ENCODE measurements at places on chromosomes 4 and X. TPM values are rescaled to one million over a fixed set of nuclear protein-coding genes. Genes with fewer than 3 reads are reported as not detected.
A peak's percentile ranks its signal among the peaks of the same experiment; 100 is the strongest.

GRCh38 chr4:37561196-37561802 is 124.9 kb downstream of the RELL1 start:
- no peaks in the 10 kb centered on the region for H3K36me3 ChIP-seq
- no peak for DNase-seq
- no peaks in the 10 kb centered on the region for H3K27me3 ChIP-seq
- no peak overlapping the region for H3K27ac ChIP-seq
- H3K4me1 ChIP-seq: no peaks in the 10 kb centered on the region
- no peak overlapping the region for H3K4me3 ChIP-seq

DNA sequence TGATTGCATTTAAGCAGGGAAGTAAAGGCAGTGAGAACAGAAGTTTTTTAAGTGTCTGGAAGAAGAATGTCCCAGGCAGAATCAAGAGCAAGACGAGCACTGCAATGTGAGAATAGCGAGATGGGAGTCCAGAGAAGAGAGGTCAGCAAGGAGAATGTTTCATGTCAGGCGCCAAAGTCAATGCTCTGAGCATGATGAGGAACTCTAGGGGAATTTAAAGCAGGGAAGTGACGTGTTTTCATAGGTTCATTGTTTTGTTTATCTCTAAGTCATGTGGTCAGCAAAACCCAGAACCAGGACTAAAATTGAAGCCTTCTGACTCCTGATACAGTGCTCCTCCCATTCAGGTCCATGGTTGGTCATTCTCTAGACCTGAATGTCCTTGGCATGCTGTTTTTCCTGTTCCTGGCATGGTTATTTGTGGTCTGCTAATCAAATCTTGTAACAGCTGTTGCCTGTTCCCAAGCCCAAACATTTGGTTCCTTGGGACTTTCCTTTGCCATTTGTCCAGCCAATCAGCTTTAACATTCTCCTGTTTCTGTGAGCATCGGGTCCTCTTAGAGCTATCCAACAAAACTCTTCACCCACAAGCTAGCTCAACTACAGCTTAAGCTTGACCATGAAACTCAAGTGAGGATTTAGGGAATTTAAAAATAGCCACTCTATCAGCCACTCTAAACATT is 37.7 kb downstream of the PTCHD1 start:
- H3K27ac ChIP-seq: no peak overlapping the region
- H3K4me3 ChIP-seq: no peak overlapping the region
- H3K4me1 ChIP-seq: no peaks in the 10 kb centered on the region
- H3K27me3 ChIP-seq: no peaks in the 10 kb centered on the region

The MPP1 gene
- total RNA-seq: 12.0 TPM

The USP51 gene
- total RNA-seq: 0.11 TPM

DNA sequence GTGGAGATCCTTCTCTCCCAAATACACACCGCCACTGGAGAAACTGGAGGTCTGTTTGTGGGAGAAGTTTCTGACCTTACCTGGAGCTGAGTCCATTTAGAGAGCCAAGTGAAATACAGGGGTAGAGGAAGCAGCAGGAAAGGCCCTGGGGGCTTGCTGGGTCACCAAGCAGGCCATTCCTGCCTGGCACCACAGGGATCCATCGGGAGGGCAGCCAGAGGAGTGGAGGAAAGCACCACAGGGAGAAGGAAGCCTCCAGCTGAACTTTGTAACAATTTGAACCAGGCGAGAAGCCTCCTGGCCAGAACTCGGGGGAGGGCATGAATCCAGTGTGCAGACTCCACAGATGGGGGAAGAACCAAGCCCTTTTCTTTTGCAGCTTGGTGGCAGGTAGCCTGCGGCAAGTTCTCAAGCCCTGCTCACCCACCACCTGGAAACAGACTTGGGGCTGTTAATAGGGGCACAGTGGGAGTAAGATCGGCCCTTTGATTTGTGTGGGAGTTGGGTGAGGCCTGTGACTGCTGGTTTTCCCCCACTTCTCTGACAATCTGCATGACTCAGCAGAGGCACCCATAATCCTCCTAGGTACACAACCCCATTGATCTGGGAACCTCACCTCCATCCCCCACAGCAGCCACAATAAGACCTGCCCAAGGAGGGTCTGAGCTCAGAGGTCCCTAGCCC is 94.6 kb downstream of the IRS4 start:
- H3K36me3 ChIP-seq: no peaks in the 10 kb centered on the region
- H3K4me3 ChIP-seq: no peak overlapping the region
- no peak overlapping the region for H3K27ac ChIP-seq
- H3K4me1 ChIP-seq: no peaks in the 10 kb centered on the region
- no peak for DNase-seq
- no peaks in the 10 kb centered on the region for H3K27me3 ChIP-seq

DNA sequence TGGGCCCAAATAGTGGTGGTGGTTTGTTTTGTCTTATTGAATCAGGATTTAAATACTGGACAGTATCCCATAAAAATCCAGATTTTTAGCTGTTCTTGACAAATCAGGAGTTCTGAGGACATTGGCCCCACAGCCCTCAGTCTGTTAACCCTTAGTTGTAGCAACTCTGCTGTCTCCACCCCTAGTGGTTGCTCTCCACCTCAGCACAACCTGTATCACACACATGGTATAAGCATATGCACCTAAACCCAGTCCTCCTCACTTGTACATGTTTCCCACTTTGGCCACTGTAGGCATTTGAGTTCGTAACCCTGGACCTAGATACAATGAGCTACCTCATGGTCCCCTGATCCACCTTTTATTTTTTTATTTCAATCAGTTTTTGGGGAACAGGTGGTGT is 75.9 kb downstream of the MRPL1 start:
- DNase-seq: no peak
- peaks cover 5% of the 10 kb centered on the region for H3K36me3 ChIP-seq
- H3K27ac ChIP-seq: no peak overlapping the region
- no peak overlapping the region for H3K4me3 ChIP-seq
- H3K27me3 ChIP-seq: no peaks in the 10 kb centered on the region
- H3K4me1 ChIP-seq: no peaks in the 10 kb centered on the region

The DCAF4L1 gene
- total RNA-seq: not detected

GRCh38 chrX:68842351-68842750 is 13.5 kb downstream of the EFNB1 start:
- peak overlapping the region; percentile 6 for H3K27ac ChIP-seq
- no peak overlapping the region for H3K4me3 ChIP-seq
- H3K4me1 ChIP-seq: peaks cover 29% of the 10 kb centered on the region
- no peaks in the 10 kb centered on the region for H3K27me3 ChIP-seq
- no peak for DNase-seq

GRCh38 chr4:176507845-176508533 is 188.2 kb downstream of the SPCS3 start:
- no peak overlapping the region for H3K4me3 ChIP-seq
- no peak overlapping the region for H3K27ac ChIP-seq
- DNase-seq: no peak
- no peaks in the 10 kb centered on the region for H3K27me3 ChIP-seq

DNA sequence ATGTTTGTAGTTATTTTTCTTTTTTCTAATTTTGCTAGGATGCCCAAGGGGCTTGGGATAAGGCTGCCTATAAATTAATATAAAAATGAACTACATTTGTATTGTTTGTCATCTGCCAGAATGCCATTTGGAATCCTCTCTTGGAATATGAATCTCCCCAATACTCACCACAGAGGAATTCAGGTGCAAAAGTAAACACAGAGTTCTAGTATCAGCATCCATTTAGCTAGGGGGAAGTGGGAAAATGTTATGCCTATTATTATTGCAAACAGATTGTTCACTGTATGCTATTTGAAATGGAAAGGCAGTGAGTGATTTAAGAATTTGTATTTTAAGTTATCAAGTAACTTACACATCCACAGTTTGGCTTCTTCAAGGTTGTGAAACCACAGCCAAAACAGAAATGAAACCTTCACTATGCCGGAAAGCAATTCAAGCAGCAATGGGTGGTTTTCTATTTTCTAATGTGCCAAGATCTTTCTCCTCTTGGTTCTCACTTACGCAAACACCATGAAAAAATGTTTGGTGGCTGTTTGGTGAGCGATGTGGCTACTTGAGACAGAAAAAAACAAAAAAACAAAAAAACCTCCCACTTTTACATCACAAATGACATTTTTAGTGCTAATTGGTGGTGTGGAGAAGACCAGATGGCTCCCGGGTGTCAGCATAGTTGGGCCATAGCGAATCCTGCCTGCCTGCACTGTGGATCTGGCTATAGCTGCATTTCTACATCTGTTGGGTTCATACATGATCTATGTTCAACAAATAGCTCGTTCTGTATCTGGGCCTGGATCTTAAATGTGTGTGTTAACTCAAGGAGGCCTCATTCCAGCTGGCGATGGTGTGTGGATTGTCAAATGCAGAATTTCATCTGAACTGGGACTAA is 200.8 kb upstream of the GIMD1 start:
- no peak overlapping the region for H3K4me3 ChIP-seq
- DNase-seq: no peak

The HSFX3 gene
- total RNA-seq: not detected

DNA sequence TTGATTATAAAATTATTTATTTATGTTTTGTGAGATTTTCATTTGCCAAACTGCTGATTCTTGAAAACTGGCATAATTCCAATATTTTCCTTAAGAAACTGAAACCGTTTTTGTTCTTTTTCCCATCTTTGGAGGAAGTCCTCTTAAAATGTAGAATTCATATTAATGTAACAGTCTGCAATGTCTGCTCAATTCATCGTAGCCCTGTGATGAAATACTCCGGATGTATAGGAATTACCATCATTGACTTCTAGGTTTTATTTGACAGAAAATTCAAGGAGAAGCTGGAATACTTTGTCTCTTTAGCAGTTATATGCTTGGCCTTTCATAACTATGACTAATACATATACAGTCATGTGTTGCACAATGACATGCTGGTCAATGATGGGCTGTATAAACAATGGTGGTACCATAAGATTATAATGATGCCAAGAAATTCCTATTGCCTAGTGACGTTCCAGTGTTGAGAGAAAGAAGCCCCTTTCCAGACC is 185.0 kb upstream of the GPRIN3 start:
- H3K4me3 ChIP-seq: no peak overlapping the region
- no peaks in the 10 kb centered on the region for H3K4me1 ChIP-seq
- no peaks in the 10 kb centered on the region for H3K27me3 ChIP-seq
- no peak for DNase-seq
- no peak overlapping the region for H3K27ac ChIP-seq

The TMPRSS11F gene
- 8.1 TPM for total RNA-seq

The BEX3 gene
- total RNA-seq: 71.7 TPM

- no peak overlapping the region for H3K4me3 ChIP-seq
- H3K36me3 ChIP-seq: no peaks in the 10 kb centered on the region
- H3K27ac ChIP-seq: no peak overlapping the region
- H3K27me3 ChIP-seq: no peaks in the 10 kb centered on the region
Measured at GRCh38 chrX:63920875-63921274, 135.9 kb upstream of the ARHGEF9 start.

The PNMA3 gene
- 0.38 TPM for total RNA-seq

All from suprapubic skin (tissue), 4 donors.